Stimulated activated CD4-positive, alpha-beta T cell treated with anti-CD3 and anti-CD28 coated beads, TNF-alpha, amount 100 ng/mL, for 24 hours (primary cell): ENCODE measurements at places on chromosomes 1 and 21.

- DNase-seq: no peak
Observed at GRCh38 chr1:91505086-91505485, 4.4 kb downstream of the CDC7 start.

- DNase-seq: no peak
Observed at GRCh38 chr1:228059634-228060457, 22.7 kb upstream of the ARF1 start.

GRCh38 chr1:165387961-165388360 lies 31.4 kb upstream of the LMX1A start:
- DNase-seq: no peak

DNA sequence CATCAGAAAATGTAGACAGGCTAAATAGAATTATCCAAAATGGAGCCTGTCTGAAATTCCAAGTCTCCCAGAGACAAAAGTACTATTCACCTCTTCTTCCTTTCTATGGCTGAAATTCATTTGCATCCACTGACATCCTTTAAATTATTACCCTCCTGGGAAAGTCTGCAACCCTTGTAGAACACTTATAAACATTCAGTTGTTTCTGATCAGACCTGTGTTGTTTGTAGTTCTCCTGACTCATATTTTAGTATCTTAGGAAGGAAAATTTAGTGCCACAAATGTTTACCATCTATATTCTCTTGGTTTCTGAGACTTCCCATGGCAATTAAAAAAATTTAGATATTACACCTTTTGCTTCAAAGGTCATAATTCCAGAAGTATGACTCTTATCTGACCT lies 69.6 kb upstream of the C1orf105 start:
- DNase-seq: no peak

DNA sequence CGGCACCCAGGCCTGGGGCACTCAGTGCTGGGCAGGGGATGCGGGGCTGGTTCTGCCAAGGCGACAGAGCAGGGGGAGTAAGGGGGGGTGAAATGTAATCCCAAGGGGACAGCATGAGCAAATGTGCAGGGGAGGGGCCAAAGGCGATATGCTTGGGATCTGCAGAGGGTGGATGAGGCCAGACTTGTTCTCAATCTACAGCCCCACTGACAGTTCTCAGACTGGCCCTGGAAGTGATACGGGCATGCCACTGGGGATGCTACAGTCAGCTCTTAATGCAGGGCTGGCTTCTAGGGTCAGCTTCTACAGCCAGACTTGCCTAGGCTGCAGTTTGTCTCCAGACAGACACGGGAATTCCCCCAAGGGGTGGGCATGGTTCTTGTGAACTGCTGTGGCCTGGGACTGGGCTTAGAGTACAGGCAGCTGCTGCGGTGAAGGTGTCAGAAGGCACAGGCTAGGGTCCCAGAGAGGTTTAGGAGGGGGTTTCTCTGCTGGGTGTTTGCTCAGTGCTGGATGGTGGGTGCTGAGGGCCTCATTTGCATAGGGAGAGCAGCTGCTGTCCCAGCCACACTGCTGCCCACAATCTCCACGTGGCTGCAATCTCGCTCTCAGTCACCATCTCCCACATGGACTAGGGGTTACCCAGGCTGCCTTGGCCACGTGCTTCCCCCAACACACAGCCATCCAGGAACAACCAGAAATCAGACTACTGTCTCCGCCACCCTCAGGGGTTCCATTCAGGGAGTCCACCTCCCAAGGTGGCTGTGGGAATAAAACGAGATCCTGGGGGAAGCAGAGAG lies 190.1 kb downstream of the HIVEP3 start:
- peak; percentile 23 for DNase-seq

DNA sequence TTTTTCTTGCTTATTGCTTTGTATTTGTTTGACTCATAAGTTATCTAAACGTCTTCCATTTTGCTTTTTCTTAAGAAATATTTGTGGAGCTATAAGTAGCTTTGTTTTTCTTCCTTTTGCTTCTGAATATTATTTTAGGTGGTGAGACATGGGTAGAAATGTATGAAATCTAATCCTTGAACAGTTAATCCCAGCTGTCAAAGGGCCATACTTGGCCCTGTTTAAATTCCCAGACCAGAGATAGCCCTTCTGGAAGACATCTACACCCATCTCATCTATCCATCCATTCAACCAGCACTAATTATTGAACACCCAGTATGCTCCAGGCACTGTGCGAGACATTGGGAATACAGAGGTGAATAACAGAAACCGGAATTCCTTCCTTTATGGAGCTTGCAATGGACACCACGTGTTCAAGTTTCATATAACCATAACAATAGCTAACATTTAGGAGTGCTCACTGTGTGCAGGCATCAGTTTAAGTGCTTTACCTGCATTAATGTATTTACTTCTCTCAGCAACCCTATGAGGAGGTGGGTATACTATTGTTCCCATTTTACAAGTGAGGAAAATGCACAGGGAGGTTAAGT lies 8.7 kb downstream of the TACSTD2 start:
- no peak for DNase-seq

- no peak for DNase-seq
Observed at GRCh38 chr1:45723248-45723930, 27.1 kb downstream of the IPP start.

- DNase-seq: no peak
Observed at GRCh38 chr1:164504749-164505148, 54.2 kb upstream of the PBX1 start.

- no peak for DNase-seq
Observed at GRCh38 chr1:154695985-154696384, 88.0 kb upstream of the ADAR start.

DNA sequence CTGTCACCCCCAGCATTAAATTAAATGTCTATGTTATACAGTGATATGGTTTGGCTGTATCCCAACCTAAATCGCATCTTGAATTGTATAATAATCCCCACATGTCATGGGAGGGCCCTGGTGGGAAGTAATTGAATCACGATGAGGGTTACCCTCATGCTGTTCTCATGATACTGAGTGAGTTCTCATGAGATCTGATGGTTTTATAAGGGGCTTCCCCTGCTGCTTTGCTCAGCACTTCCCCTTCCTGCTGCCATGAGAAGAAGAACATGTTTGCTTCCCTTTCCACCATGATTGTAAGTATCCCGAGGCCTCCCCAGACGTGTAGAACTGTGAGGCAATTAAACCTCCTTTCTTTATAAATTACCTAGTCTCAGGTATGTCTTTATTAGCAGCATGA lies 445.7 kb downstream of the MRPL39 start:
- no peak for DNase-seq

DNA sequence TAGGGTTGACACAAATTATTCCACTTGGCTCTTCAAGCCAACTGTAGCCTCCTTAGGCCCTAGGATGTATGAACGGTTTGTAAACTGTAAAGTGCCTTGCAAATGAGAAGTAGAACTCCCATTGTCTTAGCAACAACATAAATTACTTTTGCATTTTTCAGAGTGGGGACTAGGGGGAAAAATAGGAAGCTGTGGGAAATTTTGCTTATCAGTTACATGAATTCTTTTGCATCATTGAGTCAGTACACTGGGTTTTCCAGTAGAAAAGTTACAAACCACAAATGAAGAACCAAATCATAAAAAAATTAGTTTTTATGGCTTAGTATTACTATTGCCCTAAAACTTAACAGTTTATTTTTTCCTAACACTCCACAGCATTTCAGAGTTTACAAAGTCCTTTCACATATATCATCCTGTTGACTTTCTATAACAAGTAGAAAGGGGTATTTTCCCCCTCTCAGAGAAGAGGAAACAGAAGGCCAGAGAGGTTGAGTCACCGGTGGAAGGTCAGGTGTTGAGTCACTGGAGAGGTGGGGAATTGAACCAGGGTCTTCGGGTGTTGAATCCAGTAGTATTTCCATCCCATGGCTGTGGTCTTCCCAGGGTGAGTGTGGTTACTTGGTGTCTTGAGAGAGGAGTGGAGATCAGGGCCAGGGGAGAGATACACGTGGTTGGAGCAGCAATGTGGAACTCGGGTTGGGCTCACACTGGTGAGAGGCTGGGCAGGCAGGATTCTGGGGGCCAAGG lies 71.9 kb upstream of the USP24 start:
- DNase-seq: no peak

GRCh38 chr1:221714227-221715152 lies 27.4 kb downstream of the DUSP10 start:
- DNase-seq: no peak

DNA sequence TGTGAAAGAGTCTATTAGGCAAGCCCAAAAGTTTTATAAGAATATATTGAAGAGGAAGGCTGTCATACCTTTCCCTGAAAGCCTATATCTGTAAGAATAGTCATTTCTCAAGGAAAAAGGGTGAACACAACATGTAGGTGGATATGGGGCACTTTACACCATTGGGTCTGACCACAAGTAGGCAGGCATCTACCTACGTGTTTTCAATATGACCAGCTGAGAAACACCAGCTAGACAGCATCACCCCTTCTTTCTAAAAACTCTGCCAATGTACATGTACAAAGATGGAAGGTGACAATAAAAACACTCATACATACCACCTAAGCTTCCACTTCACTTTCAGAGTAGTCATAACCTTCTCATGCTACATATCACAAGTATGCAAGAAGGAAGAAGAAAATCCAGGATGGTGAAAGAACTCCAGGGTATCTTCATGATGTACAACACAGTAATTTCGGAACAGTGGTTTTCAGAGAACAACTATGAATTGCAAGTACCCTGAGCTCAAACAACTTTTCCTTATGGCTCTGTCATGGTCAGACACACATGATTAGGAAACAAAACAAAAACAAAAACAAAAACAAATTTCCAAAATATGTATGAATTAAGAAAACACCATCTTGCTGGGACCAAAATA lies 98.5 kb upstream of the ADGRL2 start:
- DNase-seq: no peak

DNA sequence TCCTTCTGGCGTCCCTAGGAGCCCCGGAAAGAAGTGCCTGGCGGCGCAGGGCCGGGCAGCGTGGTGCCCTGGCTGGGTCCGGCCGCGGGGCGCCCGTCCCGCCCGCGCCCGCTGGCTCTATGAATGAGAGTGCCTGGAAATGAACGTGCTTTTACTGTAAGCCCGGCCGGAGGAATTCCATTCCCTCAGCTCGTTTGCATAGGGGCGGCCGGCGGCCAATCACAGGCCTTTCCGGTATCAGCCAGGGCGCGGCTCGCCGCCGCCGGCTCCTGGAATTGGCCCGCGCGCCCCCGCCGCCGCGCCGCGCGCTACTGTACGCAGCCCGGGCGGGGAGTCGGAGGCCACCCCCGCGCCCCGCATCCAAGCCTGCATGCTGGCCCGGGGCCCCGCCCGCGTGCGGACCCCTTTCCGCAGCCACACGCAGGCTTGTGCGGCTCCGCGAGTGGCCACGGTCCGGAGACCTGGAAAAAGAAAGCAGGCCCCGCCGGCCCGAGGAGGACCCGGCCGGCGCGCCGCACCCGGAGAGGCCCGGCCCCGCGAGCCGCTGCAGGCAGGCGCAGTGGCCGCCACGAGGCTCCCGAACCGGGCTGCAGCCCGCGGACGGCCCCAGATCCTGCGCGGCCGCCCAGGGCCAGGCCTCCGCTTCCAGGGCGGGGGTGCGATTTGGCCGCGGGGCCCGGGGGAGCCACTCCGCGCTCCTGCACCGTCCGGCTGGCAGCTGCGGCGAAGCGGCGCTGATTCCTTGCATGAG lies 160.4 kb downstream of the RUNX1 start:
- peak; percentile 78 for DNase-seq

DNA sequence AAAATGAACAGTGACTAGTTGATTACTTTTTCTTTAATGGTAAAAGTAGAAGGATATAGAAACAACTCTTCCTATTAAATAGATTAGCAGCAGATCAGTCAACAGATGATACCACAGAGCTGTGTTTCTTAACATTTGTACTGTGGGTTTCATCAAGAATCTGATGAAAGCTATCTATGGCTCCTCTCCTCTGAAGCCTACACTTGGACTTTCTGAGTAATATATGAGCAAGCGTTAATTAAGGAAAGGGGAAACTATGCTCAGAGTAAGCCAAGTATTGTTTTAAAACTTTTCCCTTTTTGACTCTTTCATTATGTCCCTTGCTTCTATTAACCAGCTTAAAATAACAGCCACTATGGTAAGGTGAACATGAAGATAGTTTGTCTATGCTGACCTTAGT lies 10.8 kb downstream of the ARID4B start:
- DNase-seq: no peak

- DNase-seq: no peak
Observed at GRCh38 chr1:186900539-186901237, 71.9 kb downstream of the PLA2G4A start.

GRCh38 chr1:72438270-72438669 lies 155.9 kb upstream of the NEGR1 start:
- no peak for DNase-seq

DNA sequence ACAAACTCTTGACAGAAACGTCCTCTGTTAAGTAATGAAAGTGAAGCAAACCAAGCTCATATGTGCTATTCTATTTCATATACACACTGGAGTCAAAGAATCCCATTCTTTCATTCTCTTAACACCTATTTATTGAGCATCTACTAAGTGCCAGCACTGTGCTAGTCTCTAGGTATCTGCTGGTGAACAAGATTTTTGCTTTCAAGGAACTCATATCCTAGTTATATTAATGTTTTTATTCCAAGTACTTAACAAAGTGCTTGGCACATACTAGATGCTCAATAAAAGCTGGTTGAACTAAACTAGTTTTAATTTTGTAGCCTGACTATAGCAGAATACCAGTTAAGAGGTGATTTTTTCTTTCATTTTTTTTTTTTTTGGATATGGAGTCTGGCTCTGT lies 3.6 kb upstream of the RNF2 start:
- DNase-seq: no peak

GRCh38 chr1:214718724-214719123 lies 115.7 kb downstream of the CENPF start:
- no peak for DNase-seq
